ENCODE measurements at places on chromosomes 13 and 19.

DNA sequence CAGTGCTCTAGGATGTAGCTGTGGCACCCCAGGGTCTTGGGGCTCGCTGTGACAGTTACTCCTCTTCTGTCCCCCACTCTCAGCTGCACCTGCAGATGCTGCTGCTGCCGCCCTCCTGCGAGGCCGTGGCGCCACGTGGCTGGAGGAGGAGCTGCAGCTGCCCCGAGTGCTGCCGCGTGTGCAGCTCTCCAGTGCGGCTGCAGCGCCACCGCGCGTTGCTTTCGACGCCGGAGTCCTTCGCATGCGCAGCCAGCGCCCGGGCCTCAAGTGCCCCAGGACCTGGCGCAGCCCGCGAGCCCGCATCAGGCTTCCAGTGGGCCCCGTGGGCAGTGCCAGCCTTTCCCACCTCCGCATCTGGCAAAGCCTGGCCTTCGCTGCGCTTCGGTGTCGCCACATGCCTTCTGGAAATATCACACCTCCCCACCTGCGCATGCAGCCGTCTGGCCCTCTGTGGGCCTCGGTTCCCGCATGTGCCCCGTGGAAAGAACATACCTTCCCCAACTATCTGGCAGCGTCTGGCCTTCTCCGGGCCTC, 692 bp upstream of the ZNF580 start:
- DNase-seq: peak; percentile 80

- no peak for DNase-seq
Observed at GRCh38 chr19:16506961-16507360, 10.8 kb downstream of the C19orf44 start.

GRCh38 chr13:39656325-39656677, 839 bp downstream of the COG6 start:
- no peak for DNase-seq

DNA sequence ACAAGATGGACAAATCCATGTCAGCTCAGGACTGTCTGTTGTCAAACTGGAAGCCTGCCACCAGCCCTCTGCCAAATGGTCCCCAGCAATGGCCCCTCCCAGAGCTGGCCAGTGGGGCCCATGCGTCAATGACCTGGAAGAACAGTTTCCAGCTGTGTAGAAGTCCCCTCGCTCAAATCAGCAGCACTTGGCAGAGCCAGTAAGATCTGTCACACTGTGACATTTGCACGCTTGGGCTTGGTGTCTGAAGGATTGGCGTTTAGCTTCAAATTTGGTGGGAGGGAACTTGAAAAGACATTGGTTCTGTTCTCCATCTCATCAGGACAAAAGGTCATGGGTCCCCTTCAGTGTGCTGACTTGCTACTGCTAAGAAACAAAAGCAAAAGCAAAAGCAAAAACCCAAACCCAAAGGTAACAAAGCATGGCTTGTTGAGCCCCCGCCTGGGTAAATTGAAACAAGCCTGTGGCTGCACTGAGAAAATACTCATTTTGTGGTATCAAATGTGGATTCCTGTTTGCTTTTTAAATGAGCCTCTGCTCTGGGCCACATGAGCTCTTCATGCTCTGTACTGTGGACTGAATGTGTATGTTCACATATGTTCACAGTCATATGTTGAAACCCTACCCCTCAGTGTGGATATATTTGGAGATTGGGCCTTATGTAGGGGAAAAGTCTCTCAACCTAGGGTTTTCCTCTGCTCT, 253.6 kb upstream of the MAB21L1 start:
- DNase-seq: no peak

GRCh38 chr19:48636859-48637448, at the start of gene DBP:
DBP (minus strand) TSS chr19:48637379; CDS start chr19:48636994, 385 bp downstream.
- peak; percentile 73 for DNase-seq

GRCh38 chr13:46571189-46571908, 18.4 kb downstream of the LRCH1 start:
- no peak for DNase-seq

DNA sequence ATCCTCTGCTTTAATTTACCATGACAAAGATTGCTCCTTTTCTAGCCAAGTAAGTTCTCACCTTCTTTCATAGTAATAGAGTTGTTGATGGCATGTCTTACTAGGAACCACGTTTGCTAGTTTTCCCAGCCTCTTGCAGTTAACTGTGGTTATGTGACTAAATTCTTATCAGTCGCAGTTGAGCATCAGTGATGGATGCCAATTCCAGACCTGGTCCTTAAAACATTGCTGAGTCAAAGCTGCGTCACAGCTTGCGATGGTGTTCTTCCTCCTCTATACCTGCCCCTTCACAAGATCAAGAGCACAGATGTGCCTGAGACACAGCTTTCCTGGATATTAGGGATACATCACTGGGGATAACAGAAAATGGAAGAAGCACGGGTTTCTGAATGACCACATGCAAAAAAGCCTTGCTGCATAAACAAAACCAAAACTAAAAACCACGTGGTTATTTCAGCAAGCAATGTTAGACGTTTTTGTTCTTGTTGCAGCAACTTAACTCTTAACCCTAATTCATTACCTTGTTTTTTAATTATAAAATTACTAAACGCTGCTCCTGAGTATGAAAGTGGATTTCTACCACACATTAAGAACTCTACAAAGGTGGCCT, 97.6 kb upstream of the DACH1 start:
- DNase-seq: no peak

DNA sequence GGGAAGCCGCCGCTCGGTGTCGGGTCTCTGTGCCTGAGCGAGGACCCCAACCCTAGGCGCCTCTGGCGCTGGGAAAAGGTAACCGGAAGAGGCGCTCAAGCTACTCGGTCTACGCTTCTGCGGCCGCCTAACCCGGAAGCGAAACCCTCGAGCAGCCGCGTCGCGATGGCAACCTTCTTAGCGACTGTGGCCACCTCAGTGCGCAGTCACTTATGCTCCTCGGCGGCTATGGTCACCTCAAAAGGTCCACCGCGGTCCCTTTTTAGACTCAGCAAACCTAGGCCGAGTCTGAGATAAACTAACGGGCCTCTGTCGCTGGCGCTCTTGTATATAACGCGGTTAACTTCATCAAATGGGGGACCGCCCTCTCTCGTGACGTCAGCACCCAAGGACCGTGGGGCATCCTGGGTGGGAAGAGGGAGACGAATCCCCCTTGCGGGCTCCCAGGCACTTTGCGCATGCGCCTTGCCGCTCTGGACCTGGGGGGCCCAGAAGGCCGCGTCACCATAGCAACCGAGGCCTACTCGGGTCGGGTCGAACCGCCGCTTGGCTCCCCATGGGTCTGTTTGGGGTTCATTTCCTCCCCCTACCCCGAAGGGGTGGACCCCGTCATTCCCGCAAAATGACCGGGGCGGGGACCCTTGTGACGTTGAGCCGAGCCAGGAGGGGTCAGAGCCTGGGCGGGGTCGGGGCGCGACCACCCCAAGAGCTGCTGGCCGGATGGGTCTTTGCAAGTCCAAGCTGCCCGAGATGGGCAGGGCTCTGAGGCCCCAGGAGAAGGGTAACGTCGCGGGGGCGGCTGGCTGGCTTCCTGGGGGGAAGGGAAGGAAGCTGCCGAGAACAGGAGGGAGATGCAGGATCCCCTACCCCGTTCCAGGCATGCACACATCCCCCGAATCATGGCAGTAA, at the start of gene GTF2F1:
Gene GTF2F1, minus strand, starts transcription at position 91 of the 909 bp plus-strand sequence. CDS start 169 bp downstream, outside the sequence.
- DNase-seq: peak; percentile 95

GRCh38 chr13:105518086-105518485, 1017.4 kb downstream of the EFNB2 start:
- no peak for DNase-seq

GRCh38 chr13:114124921-114125320, 7.5 kb downstream of the RASA3 start:
- no peak for DNase-seq

GRCh38 chr13:26693749-26694463, 66.7 kb downstream of the GPR12 start:
- peak; percentile 60 for DNase-seq

DNA sequence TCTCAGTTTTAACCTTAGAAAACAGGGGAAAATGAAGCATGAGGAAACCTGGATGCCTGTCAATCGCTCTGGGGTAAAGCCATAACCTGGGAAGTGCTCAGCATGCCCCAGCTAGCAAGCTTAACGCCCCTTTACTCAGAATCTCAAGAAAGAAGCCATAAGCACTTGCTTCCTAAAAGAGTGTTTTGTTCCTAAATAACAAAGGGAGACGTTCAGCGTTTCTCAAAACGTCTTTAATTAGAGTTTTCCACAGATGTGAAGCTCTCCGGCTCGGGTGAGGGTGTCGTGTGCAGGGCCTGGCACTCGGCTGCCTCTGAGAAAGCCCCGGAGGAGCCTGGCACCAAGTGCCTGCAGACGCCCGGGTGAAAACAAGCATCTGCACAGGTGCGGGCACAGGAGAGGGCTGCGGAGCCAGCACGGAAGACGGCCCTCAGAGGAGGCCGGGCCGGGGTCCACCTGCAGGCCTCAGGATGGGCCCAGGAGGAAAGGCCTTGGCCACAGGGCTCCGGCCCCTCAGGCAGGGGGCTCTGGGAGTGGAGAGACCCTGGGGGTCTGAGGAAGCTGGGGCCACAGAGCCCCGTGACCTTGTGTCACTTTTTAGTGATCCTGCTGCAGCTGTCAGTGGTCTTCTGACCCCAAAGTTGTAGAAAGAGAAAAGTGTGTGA, 6.2 kb downstream of the GAS6 start:
- DNase-seq: peak; percentile 28

- no peak for DNase-seq
Observed at GRCh38 chr13:88800505-88800904, 1129.3 kb downstream of the SLITRK5 start.

DNA sequence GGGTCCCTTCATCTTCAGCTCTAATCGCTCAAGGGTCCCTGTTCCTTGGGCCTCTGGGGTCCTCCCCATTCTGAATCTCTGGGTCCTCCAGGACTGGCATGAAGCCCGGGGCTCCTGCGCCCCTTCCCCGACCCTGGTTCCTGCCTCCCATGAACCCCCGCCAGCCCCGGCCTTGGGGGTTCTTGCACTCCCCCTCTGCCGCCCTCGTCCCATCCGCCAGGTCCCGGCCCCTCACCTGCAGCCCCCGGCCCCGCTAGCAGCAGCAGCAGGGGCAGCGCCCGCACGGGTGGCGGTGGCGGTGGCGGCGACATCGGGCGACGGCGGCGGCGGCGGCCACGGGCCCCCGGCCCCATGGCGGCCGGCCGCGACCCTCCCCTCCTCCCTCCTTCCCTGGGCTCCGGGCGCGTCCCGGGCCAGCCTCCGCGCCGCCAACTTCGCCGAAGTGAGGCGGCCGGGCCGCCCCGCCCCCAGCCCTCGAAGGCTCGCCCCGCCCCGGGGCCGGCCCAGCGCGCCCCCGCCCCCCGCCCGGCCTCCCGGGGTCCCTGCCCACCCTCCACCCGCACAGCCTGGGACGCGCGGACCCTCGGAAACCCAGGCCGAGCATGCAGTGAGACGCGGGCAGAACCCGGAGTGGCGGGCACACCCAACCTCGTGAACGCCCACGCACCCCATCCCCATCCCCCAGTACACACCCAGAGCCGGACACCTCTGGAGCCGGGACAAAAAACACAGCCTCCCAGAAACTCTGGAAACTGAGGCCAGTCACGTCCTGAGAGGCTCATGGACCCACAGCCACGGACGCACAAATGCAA, at the start of gene NOTCH3:
Gene NOTCH3, minus strand, starts transcription at position 443 of the 812 bp plus-strand sequence. Its CDS starts 90 bp downstream, at position 353.
- peak; percentile 51 for DNase-seq

DNA sequence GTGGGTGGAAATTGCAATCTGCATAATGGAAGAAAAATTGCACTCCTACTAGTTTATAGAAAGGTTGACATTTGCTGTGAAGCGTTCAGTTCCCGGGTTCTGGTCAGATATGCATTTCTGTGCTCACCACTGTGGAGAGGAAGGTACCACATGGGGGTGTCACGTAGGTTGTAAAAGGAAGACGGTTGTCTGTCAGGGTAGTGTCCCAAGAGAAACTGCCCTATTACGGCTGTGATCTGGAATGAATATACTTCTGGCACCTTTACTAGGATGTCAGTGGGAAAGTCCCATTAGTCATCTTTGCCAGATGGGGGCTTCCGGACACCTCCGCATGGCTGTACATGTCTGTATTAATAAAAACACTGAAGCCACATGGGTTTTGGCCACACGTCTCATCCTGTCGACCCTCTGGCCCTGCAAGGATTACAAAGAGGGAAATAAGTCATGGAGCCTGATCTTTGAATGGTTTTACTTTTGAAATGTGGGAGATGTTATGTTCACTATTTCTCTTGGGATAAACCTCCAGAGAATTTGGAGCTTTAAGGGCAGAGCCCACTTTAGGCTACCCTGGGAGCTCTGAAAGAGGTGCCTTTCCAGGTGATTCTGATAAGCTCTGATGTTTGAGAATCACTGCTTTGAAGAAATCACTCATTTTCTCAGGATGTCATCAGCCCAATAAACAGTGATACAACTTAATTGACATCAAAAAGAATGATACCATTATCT, 133.9 kb downstream of the AKAP11 start:
- DNase-seq: no peak

DNA sequence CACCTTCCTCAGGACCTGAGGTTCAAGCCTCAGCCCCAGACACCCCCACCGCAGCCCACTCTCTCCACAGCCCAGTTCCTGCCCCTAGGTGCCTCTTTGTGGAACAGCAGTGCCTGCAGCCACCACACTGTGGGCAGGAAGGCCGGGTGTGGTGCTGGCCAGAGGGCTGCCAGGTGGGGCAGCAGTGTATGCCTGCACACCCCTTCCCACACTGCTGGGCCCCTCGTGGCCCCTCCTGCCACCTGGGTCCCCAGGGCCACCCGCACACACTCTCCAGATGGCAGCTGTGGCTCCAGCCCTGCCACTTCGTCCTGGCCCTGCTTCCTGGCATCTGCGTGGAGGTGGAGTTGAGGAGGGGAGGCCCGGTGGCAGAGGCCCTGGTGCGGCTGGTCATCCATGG, 35.1 kb downstream of the HPN start:
- DNase-seq: no peak

GRCh38 chr13:106416645-106417044, 118.8 kb downstream of the EFNB2 start:
- DNase-seq: no peak

DNA sequence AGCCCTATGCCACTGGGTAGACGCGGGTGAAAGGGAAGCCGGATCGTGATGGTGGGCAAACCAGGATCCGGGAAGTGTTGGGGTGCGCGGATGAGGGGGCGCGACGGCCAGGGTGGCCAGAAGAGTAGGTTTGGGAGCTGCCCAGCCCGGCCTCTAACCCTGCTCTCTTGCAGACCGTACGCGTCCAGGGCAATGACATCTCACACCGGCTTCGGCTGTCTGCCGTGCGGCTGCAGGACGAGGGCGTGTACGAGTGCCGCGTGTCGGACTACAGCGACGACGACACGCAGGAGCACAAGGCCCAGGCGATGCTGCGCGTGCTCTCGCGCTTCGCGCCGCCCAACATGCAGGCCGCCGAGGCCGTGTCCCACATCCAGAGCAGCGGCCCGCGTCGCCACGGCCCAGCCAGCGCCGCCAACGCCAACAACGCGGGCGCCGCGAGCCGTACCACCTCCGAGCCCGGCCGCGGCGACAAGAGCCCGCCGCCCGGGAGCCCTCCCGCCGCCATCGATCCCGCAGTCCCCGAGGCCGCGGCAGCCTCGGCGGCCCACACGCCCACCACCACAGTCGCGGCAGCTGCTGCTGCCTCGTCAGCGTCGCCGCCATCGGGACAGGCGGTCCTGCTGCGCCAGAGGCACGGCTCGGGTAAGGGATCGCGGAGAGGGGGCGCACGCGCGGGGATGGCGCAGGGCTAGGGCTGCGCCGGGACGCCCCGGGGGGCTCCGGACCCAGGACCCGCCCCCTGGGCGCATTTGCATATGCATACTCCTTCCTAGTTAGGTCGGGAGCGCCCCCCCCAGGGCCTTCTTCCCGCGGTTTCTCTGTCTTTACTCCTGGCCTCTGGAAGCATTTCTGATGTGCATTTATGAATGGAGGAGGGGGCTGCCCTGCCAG, 4.1 kb downstream of the VSTM2B start:
- DNase-seq: peak; percentile 71
